ENCODE measurements at places on chromosomes 5 and 9.

- no peak for DNase-seq
Measured at GRCh38 chr9:19521205-19521604, 112.4 kb downstream of the ACER2 start.

- peak; percentile 66 for DNase-seq
Measured at GRCh38 chr9:14428781-14429230, 114.9 kb upstream of the NFIB start.

DNA sequence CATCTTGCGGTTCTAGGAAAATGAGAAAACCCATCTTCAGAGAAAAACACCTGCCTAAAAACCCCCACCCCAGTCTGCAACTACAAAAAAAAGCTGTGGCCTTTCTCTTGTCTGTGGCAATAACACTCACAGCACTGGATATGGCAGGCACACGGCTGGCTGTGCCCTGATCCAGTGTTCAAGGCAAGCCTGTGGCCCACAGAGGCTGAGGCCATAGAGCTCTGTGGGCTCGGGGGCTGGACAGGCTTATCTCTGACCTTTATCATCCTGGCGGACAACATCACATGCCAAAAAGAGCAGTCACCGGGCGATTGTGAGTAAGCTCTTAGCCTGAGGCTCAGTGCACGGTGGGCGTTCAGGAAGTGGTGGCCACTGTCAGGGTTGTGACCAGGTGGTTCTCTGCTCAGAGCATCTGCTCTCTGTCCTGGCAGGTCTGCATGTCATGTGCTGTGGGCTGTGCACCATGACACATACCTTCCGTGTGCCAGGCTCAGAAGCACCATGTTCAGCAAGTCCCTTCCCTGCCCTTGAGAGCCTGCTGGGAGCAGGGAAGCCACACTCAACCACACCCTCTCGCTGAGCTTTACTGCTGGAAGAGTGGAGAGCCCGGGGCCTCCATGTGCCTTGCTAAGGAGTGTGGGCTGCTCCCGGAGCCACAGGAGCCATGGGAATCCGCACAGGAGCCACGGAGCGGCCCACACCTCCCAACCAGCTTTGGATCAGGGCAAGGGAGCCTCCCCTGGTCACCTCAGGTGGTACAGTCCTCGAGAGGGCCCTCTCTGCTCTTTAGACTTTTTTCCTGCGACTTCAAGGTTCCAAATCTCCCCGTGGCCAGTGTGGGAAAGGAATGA lies 34.6 kb upstream of the WDR38 start:
- peak; percentile 24 for DNase-seq

DNA sequence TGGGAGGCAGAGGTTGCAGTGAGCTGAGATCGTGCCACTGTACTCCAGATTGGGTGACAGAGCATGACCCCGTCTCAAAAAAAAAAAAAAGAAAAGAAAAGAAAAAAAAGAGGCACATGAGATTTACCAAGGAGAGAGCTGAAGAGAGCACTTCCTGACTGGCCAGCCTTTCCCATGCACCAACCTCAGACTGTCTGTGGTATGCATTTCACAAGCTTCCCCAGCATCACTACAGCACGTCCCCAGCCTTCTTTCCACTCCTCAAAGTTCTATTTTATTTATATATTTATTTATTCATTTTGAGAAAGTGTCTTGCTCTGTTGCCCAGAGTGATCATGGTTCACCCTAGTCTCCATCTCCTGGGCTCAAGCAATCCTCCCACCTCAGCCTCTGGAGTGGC lies 13.6 kb upstream of the FUBP3 start:
- DNase-seq, result no peak

Measured in activated CD4-positive, alpha-beta T cell treated with anti-CD3 and anti-CD28 coated beads for 48 hours (primary cell).